ENCODE measurements at places on chromosomes 3 and 15.
A peak's percentile ranks its signal among the peaks of the same experiment; 100 is the strongest.

DNA sequence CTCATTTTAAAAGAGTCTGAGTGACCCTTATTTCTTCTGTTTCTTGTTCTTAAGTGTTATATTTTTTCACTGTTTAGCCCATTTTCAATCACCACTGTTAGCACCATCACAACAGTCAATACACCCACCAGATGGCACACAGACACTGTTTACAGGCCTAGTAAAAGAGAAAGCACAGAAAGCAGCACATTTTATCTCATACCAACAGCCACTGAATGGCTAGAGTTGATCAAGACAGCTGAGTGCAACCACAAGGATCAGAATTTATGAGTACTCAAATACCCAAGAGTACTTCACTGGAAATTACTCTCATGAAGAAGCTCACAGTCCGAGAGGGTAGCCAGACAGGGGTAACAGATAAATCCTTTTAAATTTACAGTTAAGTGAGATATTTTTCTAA, 127.0 kb downstream of the TFDP2 start:
- DNase-seq: no peak

DNA sequence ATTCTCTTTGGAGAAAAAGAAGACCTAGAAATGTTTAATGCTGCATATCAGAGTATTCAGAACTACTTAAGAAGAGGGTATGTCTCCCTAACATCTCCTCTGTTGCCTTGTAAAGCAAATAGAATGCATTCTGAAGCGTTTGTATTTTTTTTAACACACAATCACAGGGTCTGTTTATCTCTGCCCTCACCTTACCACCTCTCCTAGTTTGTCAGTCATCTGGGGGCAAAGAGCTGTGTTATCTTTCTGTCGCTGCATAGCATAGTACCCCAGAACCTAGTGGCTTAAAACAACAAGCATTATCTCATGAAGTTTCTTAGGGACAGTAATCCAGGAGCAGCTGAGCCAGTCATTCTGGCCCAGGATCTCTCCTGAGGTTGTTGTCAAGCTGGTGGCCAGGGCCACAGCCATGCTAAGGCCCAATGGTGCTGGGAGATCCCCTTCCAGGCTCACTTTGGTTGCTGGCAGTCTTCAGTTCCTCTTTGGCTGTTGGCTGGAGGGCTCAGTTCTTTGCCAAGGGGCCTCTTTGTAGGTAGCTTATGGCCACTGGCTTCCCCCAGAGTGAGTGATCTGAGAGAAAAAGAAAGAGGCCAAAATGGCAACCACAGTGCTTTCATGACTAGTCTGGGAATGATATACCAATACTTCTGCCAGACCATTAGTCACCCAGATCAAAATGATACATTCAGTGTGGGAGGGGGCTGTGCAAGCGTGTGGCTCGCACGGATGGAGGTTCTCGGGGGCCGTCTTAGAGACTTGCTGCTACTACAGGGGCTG, 17.8 kb downstream of the EDEM1 start:
- no peak for DNase-seq

GRCh38 chr3:94248042-94248441, 185.2 kb downstream of the NSUN3 start:
- no peak for DNase-seq

GRCh38 chr3:39361252-39361927, 21.8 kb upstream of the SLC25A38 start:
- DNase-seq: no peak

DNA sequence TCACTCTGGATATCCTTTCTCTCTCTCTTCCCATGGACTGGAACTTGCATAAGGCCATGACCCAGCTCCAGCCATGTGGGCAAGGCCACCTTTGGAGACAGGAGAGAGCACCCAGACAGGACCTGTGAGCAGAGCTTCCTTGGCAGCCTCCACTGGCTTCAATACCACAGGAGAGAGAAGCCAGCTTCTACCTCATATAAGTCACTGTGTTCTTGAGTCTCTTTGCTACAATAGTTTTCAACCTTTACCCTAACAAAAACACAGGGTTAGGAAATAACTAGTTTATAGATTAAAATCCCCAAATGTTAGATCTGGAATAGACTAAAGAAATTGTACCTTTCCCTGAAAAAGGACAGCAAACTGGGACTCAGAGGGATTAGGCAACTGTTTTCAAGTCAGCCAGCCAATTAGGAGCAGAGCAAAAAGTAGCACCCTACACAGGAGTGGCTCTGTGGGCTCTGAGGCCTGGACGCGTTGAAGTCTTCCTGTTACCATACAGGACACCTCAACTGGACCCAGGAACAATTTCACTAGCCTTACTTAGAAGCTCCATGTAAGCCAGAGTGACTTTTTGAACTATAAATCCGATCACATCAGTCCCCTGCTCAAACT, 211.5 kb upstream of the ICE2 start:
- no peak for DNase-seq

- DNase-seq: no peak
Measured at GRCh38 chr15:62067448-62068044, 769 bp downstream of the C2CD4A start.

GRCh38 chr3:56593455-56594158, 36.6 kb downstream of the CCDC66 start:
- peak; percentile 12 for DNase-seq

GRCh38 chr3:133611534-133611933, 38.0 kb downstream of the CDV3 start:
- DNase-seq: no peak

DNA sequence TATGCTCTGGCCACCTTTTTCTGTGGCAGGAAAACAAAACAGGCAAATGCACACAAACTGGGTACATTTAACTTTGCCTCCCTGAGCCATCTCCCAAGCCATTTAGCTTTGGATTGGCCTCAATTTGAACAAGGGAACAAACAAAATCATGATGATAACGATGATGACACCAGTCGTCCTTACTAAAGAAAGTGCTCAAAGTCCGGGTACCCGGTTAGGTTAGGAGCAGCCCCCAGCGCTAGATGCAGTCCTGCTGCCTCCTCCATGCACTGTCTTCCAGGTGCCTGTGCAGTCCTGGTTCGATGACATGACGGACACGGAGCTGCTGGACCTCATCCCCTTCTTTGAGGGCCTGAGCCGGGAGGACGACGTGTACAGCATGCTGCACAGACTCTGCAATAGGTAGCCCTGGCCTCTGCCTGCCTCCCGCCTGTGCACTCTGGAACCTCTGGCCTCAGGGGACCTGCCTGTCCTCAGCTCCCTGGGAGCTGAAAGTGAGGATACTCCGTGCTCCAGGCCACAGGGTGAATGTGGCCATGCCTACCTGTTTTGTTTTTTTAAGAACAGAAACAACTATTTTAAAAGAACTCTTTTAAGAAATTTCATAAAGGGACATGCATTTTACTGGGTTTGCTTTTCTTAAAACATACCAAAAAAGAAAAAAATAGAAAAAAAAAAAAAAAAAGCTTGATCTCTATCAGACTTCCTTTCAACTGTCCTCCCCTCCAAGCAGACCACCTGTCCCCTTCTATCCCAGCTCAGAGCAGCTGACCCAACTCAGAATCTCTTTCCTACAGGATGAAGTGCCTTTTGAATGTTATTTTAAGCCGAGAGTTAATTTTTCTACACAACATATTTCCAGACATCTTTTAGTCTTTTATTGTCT, 9.9 kb upstream of the VILL start:
- DNase-seq: no peak
